ENCODE measurements at places on chromosomes 2 and 18. TPM values are rescaled to one million over a fixed set of nuclear protein-coding genes. Genes with fewer than 3 reads are reported as not detected.

The GTF2A1L gene
- not detected for total RNA-seq

The PDE1A gene
- total RNA-seq, result not detected

- no peak for DNase-seq
Observed at GRCh38 chr18:36387310-36387709, 89.8 kb downstream of the FHOD3 start.

The OXER1 gene
- total RNA-seq, result 0.14 TPM

- no peak for DNase-seq
Observed at GRCh38 chr2:45105050-45105582, 95.9 kb upstream of the SIX2 start.

Measured in activated CD4-positive, alpha-beta T cell treated with anti-CD3 and anti-CD28 coated beads for 36 hours (primary cell).